Activated CD8-positive, alpha-beta T cell treated with anti-CD3 and anti-CD28 coated beads for 36 hours (primary cell): ENCODE measurements at places on chromosomes 3 and 15.

DNA sequence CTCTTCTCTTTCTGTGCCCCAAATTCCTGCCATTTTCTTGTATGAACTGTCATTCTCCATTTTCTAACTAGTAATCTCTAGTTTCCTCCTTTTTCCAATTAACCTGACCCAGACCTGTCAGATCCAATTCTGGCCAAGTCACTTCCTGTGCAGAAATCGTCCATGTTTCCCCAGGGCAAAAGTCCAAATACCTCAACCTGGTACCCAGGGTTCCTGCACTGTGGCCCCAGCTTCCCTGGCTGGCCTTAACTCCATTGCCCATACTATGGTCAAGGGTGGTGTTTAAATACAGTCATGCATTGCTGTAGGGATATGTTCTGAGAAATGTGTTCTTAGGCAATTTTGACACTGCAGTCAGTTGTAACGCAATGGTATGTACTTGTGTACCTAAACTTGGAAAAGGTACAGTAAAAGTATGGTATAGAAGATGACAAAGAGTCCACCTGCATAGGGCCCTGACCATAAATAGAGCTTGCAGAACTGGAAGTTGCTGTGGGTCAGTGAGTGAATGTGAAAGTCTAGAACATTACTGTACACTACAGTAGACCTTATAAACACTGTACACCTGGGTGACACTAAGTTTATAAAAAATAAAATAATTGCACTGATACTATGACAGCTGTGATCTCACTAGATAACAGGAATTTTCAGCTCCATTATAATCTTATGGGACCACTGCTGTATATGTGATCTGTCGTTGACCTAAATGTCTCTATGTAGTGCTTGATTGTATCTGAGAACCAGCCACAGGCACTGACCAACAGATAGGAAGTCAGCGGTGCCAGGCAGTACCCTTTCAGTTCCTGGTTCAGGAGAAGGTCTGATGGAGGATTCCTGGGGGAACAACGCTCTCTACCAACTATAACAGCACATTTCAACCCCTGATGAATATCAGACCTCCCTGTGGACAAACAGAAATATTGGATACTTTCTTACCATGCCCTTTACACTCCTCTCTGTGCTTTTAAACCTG lies 336.1 kb upstream of the PROK2 start:
- no peak for DNase-seq

- DNase-seq = no peak
Observed at GRCh38 chr3:108182339-108182738, 39.9 kb downstream of the IFT57 start.

DNA sequence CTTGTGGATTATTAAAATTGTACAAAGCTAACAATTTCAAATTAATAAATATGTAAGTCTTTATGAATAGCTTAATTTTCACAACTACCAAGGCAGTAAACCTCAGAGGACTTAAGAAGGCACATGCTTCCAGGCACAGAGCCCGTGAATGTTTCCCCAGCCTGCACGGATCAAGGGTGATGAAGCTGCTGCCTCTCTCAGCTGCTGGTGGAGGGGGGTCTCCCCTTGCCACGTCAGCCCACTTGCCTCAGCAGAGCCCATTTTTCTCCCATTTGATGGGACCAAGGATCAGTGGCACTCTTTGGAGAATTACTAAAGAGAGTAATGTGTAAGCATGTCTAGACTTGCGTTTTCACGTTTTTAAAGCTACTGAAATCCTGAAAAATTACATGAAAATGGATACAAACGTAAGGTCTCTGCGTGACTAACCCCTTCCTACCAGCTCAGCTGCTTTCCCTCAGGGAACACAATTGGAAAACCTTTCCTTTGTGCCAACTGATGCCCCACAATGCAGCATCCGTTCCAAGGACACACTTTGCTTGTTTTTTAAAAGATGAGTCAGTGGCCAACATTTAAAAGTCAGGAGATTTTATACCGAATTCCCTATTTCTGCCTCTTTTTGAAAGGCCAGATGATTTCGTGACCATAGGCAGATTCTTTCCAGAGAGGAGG lies 494.1 kb downstream of the GABRG3 start:
- no peak for DNase-seq

GRCh38 chr15:22895465-22896190 lies 57.2 kb downstream of the NIPA2 start:
- peak; percentile 58 for DNase-seq

DNA sequence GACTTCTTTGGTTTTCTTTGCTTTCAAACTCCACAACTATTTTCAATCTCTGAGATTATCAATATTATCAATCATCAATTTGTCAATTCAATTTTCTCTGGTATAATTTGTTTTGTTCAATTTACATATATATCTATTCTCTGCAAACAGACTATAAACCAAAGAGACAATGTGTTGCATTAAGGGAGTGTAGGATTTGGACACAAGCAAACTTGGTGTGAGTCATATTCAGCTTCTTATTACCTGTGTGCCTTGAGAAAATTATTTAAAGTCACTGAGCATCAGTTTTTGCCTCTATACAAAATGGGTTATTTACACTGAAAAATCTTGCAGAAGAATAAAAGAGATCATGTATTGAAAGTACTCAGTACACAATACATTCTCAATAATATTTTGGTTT lies 177.8 kb downstream of the NECTIN3 start:
- DNase-seq = no peak
